Osteoblast (primary cell): ENCODE measurements at places on chromosomes 3 and 15. TPM values are rescaled to one million over a fixed set of nuclear protein-coding genes. Genes with fewer than 3 reads are reported as not detected.

DNA sequence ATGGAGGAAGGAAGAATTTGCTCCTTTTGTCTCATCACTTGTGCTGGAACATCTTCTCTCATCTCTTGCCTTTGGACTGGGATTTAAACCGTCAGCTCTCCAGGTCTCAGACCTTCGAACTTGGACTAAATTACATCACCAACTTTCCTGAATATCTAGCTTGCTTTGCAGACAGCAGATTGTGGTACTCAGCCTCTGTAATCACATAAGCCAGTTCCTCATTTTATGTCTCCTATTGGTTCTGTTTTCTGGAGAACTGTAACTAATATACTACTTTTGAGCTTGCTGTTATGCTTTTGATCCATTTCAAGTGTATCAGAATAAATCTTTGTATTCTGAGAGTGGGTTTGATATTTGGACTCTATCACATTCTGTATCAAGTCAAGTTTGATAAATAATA is 164.3 kb upstream of the VEPH1 start:
- no peaks in the 10 kb centered on the region for H3K27me3 ChIP-seq
- no peak overlapping the region for H3K27ac ChIP-seq
- no peaks in the 10 kb centered on the region for H3K36me3 ChIP-seq
- no peaks in the 10 kb centered on the region for H3K4me1 ChIP-seq

DNA sequence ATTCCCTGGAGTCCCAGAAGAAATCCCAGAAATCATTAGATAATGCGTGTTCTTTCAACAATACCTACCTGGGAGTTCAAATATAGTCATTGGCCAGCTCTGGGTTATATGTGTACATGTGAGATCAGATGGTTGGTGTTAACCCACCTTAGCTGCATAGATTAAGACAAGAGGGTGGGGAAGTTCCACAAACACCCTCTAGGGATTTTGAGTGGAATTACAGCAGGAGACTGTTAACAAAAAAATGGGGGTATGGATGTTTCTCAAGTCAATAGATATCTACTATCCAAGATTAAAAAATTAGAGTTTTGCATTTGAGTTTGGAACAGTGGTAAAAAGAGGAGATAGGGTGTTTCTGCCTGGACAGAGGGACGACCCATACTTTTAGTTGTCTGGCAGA is 282.5 kb upstream of the CNTN3 start:
- H3K36me3 ChIP-seq: no peaks in the 10 kb centered on the region
- no peak overlapping the region for H3K4me3 ChIP-seq
- H3K27me3 ChIP-seq: no peaks in the 10 kb centered on the region
- no peak for DNase-seq
- no peaks in the 10 kb centered on the region for H3K4me1 ChIP-seq

DNA sequence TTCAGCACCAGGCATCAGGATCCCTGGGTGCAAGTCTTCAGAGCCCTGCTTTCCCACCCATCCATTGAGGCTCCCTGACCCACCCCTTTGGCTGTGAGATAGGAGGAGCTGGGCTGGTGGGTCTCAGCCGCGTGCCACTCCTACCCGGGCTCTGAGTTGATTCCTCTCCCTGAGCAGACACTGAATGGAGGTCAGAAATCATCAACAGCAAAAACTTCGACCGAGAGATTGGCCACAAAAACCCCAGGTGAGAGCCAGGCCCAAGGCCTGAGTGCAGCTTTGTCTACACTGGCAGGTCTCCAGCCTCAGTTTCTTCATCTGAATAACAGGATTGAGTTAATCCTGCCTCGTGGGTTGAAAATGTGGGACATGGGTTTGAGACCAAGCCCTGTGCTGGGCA is 7.8 kb downstream of the TMEM43 start:
- peaks cover 93% of the 10 kb centered on the region for H3K36me3 ChIP-seq
- no peak overlapping the region for H3K4me3 ChIP-seq
- H3K27me3 ChIP-seq: no peaks in the 10 kb centered on the region
- H3K4me1 ChIP-seq: peaks cover 4% of the 10 kb centered on the region

GRCh38 chr15:75817138-75817935 is 25.9 kb upstream of the UBE2Q2 start:
- no peaks in the 10 kb centered on the region for H3K36me3 ChIP-seq
- DNase-seq: peak; percentile 73
- H3K27ac ChIP-seq: peak overlapping the region; percentile 50
- H3K4me3 ChIP-seq: peak overlapping the region; percentile 68

- H3K4me3 ChIP-seq: no peak overlapping the region
- DNase-seq: no peak
- H3K27ac ChIP-seq: no peak overlapping the region
- no peaks in the 10 kb centered on the region for H3K36me3 ChIP-seq
- H3K27me3 ChIP-seq: peaks cover 57% of the 10 kb centered on the region
Observed at GRCh38 chr3:198090795-198091332, 130.8 kb downstream of the LMLN start.

GRCh38 chr15:78212008-78212407 is 22.4 kb downstream of the ACSBG1 start:
- H3K4me1 ChIP-seq: peaks cover 21% of the 10 kb centered on the region
- no peaks in the 10 kb centered on the region for H3K36me3 ChIP-seq
- peaks cover 4% of the 10 kb centered on the region for H3K27me3 ChIP-seq
- no peak overlapping the region for H3K27ac ChIP-seq
- no peak overlapping the region for H3K4me3 ChIP-seq
- DNase-seq: no peak

- no peak overlapping the region for H3K27ac ChIP-seq
- H3K4me3 ChIP-seq: no peak overlapping the region
- H3K4me1 ChIP-seq: peaks cover 3% of the 10 kb centered on the region
- no peaks in the 10 kb centered on the region for H3K27me3 ChIP-seq
Observed at GRCh38 chr3:122538956-122539490, 24.3 kb upstream of the KPNA1 start.

The HTR3E gene
- total RNA-seq: not detected in 2 replicates

The SKOR1 gene
- 0.29 and 0.36 TPM in 2 replicates for total RNA-seq
